ENCODE measurements at places on chromosomes 13 and 19.
A peak's percentile ranks its signal among the peaks of the same experiment; 100 is the strongest.

DNA sequence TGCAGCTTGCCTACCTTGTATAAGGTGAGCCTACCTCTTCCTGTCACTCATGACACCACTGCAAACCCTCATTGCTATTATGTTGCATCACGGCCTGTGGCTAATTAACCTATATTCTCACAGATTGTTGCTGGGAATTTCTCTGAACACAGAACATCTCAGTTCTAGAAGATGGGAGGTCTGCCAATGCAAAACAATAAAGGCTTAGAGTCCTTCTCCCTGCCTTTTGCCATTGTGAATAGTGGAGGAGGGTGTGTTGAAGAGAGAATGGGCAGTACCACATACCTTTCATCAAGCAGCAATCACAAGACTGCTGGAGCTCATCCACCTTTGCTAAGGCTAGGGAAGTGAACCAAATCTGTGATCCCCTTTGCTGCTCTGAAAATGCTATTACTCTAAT, 34.4 kb downstream of the WDFY2 start:
- no peak for DNase-seq

DNA sequence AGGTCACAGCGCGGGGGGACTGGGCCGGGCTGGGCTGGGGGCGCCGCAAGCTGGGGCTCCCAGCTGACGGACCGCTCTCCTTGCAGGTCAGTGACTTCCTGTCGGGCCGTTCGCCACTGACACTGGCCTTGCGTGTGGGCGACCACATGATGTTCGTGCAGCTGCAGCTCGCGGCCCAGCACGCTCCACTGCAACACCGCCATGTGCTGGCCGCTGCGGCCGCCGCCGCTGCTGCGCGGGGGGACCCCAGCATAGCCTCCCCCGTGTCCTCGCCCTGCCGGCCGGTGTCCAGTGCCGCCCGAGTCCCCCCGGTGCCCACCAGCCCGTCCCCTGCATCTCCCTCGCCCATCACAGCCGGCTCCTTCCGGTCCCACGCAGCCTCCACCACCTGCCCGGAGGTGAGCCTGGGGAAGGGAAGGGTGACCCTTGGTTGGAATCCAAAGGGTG, 5.7 kb downstream of the MIDN start:
- no peak for DNase-seq

GRCh38 chr13:37596805-37597204, 1.8 kb downstream of the POSTN start:
- DNase-seq = no peak

- no peak for DNase-seq
Measured at GRCh38 chr13:28173793-28174192, 35.4 kb downstream of the PAN3 start.

- DNase-seq = no peak
Measured at GRCh38 chr13:65656740-65657329, 1573.3 kb downstream of the PCDH9 start.

DNA sequence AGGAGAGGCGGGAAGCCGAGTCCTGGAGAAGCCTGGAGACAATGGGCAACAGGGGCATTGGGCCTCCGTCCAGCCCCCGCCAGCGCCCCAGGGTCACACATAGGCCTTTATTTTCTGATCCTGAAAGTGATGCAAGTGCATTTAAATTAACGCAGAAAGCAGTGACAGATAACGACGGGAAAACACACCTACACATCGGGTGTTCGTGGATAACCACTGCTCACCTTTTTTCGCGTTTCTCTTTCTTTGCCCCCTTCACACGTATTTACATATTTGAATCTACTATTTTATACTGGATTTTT, 30.4 kb upstream of the GRTP1 start:
- DNase-seq = no peak

DNA sequence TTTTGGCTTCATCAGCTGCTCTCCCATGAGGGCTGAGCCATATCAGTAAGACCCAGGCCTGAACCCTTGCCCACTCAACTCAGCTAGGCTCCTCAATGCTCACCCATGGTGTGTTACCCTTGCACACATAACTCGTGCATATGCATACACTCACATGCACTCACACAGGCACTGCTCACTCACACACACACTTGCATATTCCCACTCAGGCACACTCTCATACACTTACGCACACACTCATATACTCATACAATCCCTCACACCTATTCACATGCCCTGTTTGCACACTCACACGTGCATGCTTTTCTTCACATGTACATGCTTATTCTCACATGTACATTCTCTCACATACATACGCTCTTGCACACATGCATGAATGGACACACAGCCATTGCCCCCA, 93.8 kb downstream of the SLC7A1 start:
- no peak for DNase-seq

DNA sequence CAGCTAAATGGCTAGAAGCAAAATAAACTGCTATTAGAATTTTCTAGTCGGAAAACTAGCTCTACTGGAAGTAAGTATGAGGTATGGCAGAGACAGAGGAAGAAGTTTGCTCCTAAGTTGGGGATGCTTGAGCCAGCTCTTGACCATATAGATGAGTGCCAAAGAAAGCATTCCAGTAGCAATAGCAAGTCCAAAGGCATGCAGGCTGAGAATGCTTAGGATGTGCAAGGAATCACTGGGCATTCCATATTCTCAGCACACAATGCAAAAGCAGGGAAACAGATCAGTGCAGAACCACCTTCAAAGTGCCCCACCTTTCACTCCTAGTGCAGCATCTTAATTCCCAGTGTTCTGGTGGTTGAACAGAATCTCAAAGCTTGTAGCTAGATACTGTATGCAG, 32.9 kb downstream of the SERTM1 start:
- no peak for DNase-seq

DNA sequence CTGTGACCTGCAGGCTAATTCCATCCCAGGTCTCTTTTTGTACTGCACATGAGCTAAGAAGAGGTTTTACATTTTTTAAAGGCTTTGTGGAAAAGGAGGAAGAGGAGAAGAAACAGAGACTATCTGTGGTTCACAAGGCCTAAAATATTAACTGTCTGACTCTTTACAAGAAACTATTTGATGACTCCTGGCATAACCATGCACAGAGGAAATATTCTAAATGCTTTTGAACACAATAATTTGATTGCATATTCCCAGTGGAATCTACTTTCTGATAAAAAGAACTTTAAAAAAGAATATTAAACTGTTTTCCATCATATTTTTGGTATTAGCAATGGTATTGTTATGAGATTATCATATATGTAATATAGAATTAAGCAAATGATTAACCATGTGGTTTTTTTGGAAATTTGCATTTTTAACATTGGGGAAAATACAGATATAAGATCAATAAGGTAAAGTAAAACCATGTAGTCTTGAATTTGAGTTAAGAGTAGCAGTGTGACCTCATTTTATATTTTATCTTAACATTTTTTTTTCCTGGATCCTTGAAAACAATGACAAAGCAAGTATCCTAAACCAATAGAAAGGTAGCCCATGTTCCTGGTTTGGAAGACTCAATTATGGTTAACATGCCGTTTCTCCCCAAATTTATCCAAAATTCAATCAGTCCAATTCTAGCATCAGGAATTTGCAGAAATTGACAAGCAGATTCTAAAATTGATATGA, 251.0 kb downstream of the UQCRFS1 start:
- DNase-seq = no peak

GRCh38 chr19:29872224-29872731, 60.5 kb downstream of the CCNE1 start:
- no peak for DNase-seq

DNA sequence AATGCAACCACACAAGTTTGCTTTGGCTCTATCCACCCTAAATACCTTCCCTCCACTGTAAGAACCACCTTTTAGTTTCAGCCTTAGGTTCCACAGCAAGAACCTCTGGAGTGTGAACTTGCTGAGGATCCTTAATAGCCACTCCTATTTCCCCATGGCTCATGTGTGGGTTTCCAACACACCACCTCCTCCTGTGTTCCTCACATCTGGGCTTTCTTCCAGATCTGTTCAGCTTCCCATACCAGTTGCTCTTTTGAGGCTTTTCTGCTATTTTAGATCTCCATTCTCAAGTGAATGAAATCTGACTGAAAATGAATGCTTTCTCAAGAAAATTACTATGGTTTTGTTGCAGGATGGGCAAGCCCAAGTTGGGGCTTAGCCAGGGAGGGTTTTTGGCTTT, 104.8 kb upstream of the MIR17HG start:
- no peak for DNase-seq

- DNase-seq = peak; percentile 41
Measured at GRCh38 chr13:48492470-48493065, 40.3 kb downstream of the RCBTB2 start.

DNA sequence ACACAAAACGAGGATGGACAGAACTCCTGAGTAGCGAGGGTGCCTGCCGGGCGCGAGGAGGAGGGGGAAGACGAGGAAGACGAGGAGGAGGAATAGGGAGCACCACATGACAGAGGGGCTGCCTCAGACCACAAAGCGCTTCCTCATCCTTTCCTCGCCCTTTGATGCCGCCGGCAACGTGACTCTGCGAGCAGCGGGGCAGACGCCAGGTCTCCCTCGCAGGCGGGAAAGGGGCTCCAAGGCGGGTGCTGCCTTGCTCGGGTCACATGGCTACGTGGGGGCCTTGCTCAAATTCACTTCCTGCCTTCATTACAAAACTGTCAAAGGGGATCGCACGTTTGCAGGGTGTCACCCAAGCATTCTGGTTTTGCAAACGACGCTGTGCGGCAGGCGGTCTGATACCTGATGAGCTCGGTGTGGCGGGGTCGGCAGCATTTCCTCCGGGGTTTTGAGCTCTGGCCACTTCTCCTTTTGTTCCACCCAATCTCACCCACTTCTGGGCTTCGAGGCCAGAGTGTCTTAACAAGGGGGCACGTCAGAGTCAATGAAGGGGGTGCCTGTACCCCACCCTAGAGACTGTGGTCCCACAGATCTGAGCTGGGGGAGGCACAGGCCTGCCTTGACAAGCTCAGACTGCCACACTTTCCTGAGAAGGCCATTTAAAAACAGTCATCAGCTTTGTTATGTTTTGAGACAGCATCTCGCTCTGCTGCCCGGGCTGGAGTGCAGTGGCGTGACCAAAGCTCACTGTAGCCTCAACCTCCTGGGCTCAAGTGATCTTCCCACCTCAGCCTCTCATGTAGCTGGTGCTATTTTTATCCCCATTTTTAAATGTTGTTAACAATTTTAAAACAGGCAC, 14.9 kb downstream of the MAP2K2 start:
- DNase-seq = no peak

- DNase-seq = no peak
Measured at GRCh38 chr13:42076309-42076713, 27.9 kb downstream of the DGKH start.

- DNase-seq = no peak
Measured at GRCh38 chr19:6273701-6274601, 5.8 kb downstream of the MLLT1 start.

DNA sequence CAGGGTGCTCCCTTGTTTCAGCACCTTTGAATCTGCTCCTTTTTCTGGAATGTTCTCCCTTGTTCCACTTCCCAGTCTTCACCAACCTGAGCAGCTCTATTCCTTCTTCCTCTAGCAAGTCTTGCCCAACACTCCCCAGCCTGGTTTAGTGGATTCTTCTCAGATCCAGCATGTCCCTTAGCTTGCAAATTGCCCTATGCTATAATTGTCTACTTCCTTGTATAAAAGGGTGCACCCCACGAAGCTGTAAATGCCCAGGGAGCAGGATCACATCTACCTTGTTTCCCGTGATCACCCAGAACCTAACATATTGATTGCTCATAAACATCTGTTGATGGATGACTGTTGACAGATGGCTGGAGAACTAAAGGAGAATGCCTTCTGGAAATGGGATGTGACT, 93.2 kb upstream of the C1QTNF9B start:
- DNase-seq = no peak

DNA sequence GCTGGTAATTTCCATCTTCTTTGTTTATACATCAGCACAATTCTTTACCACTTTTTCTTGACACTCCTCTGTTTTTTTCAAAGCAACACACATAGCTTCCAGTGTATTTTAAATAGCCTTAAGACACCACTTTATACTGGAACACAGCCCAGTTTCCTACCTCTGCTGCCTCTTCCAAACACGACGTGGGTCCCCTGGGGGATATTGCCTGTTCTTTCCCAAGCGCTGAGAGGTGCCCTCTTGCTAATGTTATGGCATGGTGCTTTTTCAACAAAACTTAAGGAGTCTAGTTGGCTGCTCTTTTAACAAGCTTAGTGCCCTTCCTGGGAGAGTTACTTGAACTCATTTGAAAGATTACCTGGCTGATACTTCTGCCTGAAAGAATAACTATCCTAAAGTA, 112.7 kb downstream of the OLFM4 start:
- no peak for DNase-seq
